Neural progenitor cell (in vitro differentiated cells): ENCODE measurements at places on chromosomes 13 and 19.
A peak's percentile ranks its signal among the peaks of the same experiment; 100 is the strongest.

DNA sequence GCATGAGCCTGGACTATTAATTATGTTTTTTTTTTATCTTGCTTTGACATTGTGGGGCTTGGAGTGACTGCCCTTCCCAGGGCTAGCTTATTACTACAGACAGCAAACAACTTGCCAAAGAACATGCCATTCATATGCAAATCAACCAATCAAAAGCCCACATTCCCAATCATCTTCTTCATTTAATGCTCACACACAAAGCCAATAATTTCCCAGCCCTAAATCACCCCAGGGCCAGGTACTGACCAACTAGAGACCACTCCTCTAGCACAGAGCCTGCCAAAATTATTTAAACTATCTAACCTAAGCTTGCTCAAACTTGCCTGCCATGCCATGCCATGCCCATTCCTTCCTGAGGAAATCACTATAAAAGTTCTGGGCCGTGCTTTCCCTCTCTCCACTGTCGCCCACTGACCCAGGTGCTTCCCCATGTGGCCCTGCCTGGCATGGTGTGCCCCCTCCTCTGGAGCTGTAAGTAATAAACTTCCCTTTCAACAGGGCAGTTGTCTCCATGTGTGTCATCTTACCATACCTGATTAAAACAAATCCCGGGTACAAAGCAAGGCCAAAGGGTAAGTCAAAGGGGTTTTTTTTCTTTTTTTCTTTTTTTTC, 15.7 kb downstream of the PBX4 start:
- DNase-seq: no peak

GRCh38 chr13:64993514-64994164, 2236.5 kb downstream of the PCDH9 start:
- DNase-seq: no peak

DNA sequence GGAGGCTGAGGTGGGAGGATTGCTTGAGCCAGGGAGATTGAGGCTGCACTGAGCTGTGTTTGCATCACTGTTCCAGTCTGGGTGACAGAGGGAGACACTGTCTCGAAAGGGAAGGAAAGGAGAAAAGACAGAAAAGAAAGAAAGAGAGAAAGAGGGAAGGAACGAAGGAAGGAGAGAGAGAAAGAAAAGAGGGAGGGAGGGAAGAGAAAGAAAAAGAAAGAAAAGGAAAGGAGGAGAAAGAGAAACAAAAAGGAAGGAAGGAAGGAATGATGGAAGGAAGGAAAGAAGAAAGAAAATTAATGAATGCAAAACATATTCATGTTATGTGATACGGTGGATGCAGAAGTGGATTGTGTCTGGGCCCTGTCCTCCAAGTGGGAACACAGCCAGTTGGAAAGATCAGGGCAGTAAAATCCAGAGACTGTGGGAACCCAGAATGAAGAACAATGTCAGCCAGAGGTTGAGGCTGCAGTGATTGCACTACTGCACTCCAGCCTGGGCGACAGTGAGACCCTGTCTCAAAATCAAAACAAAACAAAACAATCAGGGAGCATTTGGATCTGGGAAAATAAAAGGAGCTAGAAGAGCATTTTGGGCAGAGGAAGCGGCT, 6.2 kb downstream of the PHLDB3 start:
- no peak for DNase-seq

- no peak for DNase-seq
These were observed 69.2 kb downstream of the CEBPG start for GRCh38 chr19:33442706-33443105.

DNA sequence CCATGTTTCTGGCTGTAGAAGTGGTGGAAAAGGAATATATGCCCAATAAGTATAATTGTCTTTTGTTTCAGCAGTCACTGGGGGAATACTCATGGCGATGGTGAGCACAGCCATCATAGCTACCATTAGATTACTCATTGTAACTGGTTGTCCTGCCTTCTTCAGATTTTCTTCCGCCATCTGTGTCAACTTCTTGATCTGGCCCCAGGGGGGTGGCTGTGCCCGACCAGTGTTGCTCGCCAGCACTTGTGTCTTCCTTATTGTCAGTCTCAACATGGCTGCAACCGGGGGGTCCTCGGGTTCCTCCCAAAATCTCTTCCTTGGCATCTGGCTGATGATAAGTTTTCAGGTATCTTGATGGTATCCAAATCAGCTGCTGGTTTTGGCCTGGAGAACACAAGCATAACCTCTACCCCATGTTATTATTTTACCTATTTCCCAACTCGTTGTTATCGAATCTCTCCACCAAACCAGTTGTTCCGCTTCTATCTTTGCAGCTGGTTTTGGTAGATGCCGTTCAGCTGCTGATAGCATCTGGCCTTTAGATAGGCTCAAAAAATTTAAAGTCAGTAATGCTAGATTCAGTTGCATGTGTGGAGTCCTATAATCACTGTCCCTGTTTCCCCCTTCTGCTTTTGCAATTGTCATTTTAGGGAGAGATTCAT, 23.0 kb upstream of the IL17D start:
- no peak for DNase-seq

GRCh38 chr19:47511128-47511517, 3.7 kb downstream of the NAPA start:
- DNase-seq: no peak

GRCh38 chr13:59834801-59835200, 328.9 kb downstream of the DIAPH3 start:
- DNase-seq: no peak

GRCh38 chr19:32458500-32459123, 53.0 kb downstream of the DPY19L3 start:
- DNase-seq: no peak

- no peak for DNase-seq
These were observed 30.6 kb downstream of the MBNL2 start for GRCh38 chr13:97252735-97253134.

GRCh38 chr13:95445131-95445530, 107.4 kb upstream of the CLDN10 start:
- peak; percentile 46 for DNase-seq

GRCh38 chr13:43405457-43405856, 381.3 kb downstream of the ENOX1 start:
- DNase-seq: no peak

GRCh38 chr19:38455031-38455430, 21.5 kb downstream of the RYR1 start:
- peak; percentile 83 for DNase-seq

DNA sequence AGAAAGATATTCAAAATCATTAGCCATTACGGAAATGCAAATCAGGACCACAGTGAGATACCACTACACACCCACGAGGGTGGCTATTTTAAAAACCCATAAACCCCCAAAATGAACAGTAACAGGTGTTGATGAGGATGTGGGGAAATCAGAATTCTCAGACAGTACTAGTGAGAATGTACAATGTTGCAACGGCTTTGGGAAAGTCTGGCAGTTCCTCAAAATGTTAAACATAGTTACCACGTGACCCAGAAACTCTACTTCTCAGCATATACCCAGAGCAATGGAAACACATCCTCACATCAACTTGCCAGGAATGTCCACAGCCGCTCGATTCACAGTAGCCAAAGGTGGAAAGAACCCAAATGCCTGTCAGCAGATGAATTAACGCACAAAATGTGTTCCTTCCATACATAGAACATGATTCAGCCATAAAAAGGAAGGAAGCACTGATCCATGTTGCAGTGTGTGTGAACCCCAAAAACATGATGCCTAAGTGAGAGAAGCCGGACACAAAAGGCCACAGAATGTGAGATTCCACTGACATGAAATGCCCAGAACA, 7.0 kb downstream of the PLVAP start:
- no peak for DNase-seq

GRCh38 chr19:17873786-17874757, 2.3 kb downstream of the SLC5A5 start:
- DNase-seq: peak; percentile 94

DNA sequence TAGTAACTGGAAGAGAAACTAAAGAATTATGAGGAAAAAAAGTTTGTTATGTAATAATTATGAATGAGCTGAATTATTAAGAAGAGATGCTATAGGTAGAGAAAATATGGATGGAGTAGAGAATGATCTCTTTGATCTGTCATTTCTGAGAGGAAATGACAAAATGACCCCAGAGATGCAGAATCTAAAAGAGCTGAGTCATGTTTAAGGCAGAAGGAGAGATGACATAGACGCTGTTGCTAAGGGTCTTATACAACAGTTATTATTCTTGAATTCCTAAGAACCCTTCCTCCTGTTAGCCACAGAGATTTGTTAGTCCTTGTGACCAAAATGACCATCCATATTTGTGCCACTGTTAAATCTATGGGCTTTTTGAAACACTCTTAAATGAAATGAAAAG, 58.3 kb upstream of the FREM2 start:
- no peak for DNase-seq

DNA sequence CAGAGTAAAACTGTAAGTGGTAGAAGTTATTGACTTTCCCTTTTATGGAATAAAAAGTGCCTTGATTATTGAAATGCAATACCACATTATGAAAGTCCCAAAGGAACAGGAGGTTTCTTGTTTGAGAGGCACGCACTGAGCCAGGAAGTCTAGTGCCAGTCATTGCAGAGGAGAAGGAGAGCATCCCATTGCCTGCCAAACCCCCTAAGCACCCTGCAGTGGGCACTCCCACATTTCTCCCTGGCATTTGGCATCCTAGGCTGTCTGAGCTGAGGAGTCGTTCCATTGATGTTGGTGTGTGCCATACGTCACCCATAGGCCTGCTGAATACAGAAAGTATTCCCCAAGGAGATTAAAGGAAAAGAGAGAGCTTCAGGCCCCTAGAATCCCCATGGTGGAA, 85.7 kb upstream of the MBNL2 start:
- no peak for DNase-seq

DNA sequence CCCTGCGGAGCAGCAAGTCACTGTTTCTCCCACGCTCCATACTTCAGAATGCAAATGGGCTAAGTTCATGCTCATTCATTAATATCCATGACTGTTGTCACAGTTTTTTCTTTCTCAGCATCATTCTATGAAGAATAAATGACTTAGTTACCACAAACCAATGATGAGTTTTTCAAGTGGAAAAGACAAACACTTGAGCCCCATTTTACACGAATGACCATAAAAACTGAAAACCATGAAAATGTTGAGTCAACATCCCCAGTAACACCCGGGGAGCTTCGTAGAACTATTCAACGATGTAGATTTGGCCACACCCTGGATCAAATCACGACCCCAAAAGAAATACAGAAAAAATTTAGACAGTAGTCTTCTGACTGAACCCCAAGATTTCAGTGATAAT, 99.8 kb upstream of the GJB6 start:
- DNase-seq: no peak

GRCh38 chr13:44768775-44769581, 192.8 kb upstream of the TSC22D1 start:
- no peak for DNase-seq

DNA sequence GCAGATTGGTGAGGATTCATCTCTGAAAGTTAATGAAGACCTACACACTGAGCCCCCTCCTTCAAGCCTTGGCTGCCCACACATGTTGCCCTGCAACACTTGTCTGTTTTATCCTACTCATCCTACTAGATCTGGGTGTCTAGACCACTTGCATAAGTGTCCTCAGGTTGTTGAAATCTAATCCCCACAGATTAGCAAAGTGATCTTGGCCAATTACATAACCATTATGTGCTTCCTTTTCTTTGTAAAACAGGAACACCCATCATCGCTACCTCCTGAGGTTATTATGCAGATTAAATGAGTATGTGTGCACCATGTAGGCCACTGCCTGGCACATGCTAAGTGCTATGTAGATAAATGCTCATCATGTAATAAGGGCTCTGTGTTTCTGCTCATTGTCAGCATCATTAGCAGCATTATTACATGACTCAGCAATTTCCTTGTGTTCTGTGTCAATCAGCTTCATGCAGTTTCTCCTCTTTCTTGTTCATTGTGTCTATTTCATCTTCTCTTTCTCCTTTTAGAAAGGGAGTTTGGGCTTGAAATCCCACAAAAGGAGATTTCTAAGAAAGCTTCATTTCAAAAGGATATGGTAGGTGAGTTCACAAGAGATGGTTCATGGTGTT, 15.1 kb downstream of the ZNF175 start:
- no peak for DNase-seq

DNA sequence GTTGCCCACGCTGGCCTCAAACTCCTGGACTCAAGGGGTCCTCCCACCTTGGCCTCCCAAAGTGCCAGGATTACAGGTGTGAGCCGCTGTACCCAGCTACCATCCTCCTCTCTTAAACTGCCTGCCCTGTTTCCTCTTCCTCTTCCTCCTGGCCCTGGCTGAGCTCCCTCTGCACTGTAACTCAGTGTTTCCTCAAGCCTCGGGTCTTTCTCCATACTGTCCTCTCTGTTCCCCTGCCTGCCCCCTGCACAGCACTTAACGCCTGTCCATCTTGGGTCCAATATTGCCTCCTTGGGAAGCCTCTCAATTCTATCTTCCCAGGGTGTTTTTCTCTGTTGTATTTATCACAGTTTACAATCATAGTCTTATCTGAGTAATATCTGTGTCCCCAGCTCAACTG, 6.1 kb downstream of the LIPE start:
- DNase-seq: no peak

GRCh38 chr13:93289842-93290241, 63.2 kb downstream of the GPC6 start:
- DNase-seq: no peak

- DNase-seq: no peak
These were observed 36.2 kb downstream of the AMER2 start for GRCh38 chr13:25135896-25136295.

- no peak for DNase-seq
These were observed 12.2 kb downstream of the ABHD13 start for GRCh38 chr13:108230377-108230776.

DNA sequence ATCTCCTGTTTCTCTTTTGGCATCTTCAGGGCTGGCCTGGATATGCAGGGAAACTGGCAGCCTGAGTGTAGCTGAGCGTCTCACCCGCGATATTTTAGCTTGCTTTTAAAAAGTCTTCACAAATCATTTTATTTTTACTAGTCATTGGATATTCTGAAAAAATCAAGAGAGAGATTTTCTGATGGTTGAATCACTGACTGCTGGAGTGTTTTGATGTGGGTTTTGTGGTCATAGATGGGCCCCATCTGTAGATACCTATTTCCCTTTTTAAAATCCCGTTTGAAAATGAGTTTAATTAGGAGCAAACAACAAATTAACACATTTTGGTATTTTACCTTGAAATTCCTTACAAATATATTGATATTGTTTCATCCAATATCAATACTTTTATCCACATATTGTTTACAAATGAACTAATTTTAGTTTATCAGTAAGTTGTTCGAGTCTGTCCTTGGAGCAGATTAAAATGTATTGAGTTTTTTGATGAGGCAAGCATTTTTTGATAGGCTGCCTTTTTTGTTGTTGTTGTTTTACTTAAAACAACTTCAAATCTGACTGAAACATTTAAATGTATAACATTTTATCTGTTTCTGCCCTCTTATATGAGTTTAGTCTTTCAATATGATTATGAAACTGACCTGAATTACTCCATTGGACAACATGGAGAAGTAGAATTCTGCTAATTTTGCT, 21.5 kb upstream of the OXGR1 start:
- DNase-seq: no peak

DNA sequence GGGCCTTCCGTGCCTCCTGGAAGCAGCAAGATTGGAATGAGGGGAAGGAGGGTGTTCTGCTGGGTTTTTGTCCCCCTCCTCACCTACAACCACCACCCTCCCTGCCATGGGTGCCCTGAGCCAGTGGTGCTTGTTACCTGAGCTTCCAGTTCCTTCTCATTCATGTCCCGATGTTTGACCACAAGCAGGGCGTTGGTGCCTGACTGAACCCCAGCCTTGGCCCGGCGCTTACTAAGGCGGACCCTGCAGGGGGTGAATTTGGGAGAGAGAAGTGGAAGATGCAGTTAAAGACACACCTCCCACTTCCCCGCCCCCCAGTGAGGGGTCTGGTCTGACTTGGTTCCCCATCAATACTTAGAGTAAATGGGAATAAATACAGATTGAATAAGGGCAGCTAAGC, 4.3 kb downstream of the PAF1 start:
- no peak for DNase-seq

- DNase-seq: no peak
These were observed 22.8 kb downstream of the RFX1 start for GRCh38 chr19:13983213-13983889.
